Heart right ventricle (tissue), 16 donors: ENCODE measurements at places on chromosomes 13 and 19. TPM values are rescaled to one million over a fixed set of nuclear protein-coding genes. Genes with fewer than 3 reads are reported as not detected.

DNA sequence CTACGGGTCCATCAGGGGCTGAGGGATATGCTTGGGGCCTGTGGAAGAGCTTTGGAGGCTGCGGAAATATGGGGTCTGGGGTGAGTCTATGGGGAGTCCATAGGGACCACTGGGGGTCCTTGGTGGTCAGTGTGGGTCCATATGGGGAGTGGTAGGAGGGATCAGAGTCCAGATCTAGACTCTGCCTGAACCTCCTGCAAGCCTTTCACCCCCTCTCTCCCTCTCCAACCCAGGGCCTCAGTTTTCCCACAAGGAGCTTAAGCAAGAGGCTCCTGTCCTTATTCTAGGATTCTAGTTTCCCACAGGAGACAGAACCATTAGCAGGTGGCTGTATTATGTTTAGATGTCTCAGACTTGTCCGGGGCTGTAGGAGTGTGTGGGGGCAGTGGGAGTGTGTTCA, 161.9 kb upstream of the TSHZ3 start:
- no peak for DNase-seq

DNA sequence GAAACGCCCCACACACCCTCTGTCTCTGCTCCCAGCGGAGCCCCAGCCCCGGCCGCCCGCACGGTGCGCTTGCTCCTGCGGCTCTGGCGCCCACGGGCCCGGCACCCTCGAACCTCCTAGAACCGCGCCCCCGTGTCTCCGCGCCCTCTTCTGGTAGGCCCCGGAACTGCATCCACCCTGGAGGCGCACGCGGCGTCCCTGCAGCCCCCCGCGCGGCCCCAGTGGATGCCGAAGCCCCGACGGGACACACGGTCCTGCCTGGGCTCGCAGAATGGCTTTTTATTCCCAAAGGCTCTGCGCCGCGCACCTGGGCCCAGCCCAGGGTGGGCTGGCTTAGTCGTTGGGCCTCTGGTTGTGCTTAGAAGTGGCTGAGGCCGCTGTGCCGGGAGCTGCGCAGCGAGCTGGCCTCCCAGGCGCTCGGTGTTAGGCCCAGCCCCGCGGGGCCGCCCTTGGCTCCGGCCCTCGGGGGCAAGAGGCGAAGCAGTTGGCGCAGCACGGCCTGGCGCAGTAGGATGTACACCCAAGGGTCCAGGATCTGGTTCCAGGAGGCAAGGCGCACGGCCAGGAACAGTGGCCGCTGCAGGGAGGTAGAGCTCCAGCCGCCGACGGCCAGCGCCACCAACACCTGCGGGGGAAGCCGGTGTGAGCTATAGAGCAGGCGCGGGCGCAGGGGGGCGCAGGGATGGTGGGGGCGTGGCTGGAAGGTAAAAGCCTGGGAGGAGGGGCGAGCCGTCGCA, 2.8 kb downstream of the PTGER1 start:
- DNase-seq, result peak; percentile 67

- no peak for DNase-seq
Measured at GRCh38 chr19:42250666-42251531, 4.0 kb downstream of the ERF start.

Gene ADGRE3
- polyA plus RNA-seq, result 0.01 TPM
